LoVo (cell line): ENCODE measurements at places on chromosomes 4 and X.

DNA sequence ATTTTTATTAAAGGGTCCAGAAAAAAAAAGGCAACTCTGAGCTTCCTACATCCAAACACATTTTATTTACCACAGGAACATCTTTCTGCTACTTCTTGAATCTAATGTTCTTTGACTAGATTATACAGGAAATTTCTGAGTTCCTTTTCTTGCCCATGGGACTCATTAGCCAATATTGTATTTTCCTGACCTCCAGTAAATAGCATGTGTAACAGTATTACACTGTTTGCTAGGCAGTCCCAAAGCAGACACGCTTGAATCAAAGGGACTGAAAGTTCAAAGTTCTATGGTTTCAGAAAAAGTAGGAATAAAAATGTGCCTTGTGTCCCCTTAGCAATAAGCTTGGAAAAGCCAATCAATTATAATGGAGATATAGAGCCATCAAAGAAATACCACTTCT, 57.4 kb downstream of the MOSPD2 start:
- DNase-seq: no peak

DNA sequence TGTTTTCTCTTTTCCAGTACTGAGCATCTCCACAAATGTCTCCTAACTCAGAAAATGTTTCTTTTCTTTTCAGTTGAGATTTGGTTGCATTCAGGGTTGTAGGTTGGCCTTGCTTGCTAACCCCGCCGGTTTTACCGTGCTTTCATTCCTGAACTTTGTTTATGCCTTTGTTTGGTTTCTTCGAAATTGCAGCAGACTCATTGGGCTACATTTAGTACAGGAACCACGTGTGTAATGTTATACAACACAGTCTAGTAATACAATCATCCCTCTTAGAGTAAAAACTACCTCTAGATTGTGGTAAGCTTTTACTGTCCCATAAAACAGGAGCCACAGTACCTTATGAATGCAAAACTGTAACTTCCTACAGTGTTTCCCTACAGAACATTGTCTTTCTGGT, 57.9 kb downstream of the CCKAR start:
- DNase-seq: no peak

DNA sequence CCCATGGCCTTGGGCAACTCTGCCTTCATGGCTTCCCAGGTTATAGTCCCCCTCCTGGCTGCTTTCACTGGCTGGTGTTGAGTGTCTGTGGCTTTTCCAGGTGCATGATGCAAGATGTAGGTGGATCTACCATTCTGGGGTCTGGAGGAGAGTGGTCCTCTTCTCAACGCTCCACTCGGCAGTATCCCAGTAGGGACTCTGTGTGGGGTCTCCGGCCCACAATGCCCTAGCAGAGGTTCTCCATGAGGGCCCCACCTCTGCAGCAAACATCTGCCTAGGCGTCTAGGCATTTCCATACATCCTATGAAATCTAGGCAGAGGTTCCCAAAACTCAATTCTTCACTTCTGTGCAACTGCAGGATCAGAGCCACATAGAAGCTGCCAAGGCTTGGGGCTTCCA, 763.4 kb upstream of the EPHA5 start:
- no peak for DNase-seq

GRCh38 chr4:3655963-3656362, 110.2 kb upstream of the ADRA2C start:
- DNase-seq: no peak

- no peak for DNase-seq
These were observed 45.9 kb upstream of the GPC4 start for GRCh38 chrX:133461231-133461630.

- no peak for DNase-seq
These were observed 211.9 kb downstream of the CEP135 start for GRCh38 chr4:56160636-56161035.

GRCh38 chrX:148632444-148632843, 132.0 kb downstream of the AFF2 start:
- no peak for DNase-seq

DNA sequence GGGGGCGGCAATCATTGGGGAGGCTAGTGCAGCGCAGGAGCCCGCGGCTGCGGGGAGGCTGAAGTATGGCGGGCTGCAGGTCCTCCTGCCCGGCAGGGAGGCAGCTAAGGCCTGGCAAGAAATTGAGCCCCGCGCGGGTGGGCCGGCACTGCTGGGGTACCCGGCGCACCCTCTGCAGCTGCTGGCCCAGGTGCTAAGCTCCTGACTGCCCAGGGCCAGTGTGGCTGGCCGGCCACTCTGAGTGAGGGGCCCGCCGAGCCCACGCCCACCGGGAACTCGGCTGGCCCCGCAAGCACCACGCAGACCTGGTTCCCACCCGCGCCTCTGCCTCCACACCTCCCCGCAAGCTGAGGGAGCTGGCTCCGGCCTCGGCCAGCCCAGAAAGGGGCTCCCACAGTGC, 94.9 kb downstream of the SLC39A8 start:
- no peak for DNase-seq

DNA sequence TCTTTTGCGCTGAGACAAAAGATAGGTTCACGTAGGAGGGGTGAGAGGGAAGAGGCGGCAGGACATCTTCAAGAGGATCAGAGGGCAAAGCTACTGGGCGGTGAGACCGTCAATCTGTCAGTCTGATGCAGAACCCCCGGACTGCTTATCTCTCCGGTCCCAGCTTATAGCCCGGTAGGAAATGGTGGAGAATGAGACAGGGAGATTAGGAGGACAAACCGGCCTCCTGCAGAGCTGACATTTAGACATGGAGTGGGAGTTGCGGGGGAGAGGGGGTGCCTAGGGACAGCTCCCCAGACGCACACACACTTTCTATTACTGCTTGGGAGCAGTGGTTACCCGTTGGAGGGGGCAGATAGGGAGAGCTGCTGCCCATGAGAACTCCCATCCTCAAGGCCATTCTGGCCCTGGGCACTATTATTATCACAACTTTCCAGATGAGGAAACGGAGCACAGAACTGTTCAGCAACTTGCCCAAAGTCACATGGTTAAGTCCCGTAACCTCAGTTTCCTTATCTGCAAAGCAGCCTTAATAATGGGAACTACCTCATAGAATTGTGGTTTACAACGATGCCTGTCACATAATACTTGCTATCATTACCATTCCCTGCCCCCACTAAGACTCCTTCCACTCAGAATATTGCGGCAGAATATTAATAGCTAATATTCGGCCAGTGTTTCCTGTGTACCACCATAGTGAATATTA, 1.1 kb upstream of the HDAC6 start:
- no peak for DNase-seq

DNA sequence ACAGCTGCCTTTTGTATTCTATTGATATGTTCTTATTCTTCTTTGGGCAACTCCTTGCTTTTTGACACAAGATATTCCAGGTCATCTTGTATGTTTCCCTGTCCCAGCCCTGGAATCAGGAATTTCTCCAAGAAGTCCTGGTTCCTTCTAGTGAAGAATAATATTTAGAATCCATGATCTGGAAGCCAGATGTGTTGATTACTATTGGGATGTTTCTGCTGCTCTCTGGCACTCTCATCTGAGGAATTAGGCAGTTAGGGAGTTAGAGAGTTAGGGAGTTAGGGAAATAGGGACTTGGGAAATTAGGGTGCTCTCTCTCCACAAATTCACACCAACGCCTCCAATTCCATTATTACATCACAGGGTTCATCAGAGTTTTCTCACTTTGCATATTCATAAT, 191.2 kb downstream of the ZNF330 start:
- no peak for DNase-seq

GRCh38 chrX:114591121-114591520, 7.2 kb downstream of the HTR2C start:
- no peak for DNase-seq
